ENCODE measurements at places on chromosomes 5 and 9.

DNA sequence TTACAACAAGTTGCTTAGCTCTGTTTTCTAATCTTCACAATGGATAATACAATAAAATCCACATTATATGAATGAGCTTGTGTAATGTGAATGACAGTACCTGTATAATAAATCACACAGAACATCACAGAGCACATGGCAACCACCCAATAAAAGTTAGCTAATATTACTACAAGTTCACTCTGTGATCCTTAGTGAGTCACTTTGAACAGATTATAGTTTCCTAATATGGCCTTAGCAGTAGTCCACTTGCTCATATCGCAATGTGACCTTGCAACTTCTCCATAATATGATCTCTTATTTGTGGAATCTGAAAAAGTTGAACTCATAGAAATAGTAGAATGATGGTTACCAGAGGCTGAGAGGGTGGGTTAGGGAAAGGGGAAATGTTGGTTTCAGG is 361.3 kb downstream of the PTPRD start:
- DNase-seq, result no peak

DNA sequence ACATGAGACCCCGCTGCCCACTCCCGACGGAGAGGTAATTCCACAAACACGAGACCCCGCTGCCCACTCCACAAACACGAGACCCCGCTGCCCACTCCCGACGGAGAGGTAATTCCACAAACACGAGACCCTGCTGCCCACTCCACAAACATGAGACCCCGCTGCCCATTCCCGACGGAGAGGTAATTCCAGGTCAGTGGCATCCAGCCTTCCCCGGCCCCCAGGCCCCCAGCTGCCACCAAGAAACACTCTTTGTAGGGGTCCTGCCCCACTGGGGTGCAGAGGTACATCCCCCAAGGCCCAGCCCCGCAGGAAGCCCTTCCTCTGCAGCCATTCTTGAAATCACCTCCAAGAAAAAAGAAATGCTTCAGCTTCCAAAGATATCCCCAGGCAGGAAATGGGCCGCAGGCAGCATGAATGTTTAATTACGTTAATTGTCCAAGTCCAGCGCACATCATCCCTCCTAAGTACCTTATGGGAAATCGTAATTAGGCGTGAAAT is 115.9 kb downstream of the ADAMTS2 start:
- no peak for DNase-seq

DNA sequence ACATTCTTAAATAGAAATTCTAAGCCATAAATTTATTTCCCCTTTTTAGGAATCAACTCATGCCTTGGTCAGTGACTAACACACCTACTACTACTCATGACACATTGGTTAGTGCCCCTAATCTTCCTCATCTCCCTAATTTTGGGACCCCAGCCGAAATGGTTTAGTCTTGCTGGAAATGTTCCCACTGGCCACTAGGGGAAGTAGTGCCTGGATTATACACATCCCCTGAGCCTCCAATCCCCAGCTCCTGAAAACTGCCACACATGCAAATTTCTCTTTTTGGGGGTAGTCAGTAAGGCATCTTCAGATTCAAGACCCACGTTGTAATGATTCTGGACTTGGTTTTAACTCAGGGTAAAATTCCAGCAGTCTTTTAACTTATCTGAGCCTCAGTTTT is 79.8 kb downstream of the HSD17B3 start:
- DNase-seq, result no peak

GRCh38 chr5:81757404-81757803 is 6.5 kb upstream of the SSBP2 start:
- DNase-seq, result no peak

- peak; percentile 48 for DNase-seq
These were observed 222.3 kb downstream of the GLIS3 start for GRCh38 chr9:4077499-4078102.

GRCh38 chr5:145157841-145158240 is 677.3 kb downstream of the PRELID2 start:
- no peak for DNase-seq

GRCh38 chr5:159564031-159564430 is 233.7 kb upstream of the IL12B start:
- DNase-seq, result no peak

All from stimulated activated CD4-positive, alpha-beta T cell treated with anti-CD3 and anti-CD28 coated beads, Interleukin-4, amount 100 ng/mL, for 1 hour (primary cell).